ENCODE measurements at places on chromosomes 2 and 18.

GRCh38 chr2:203572316-203572715, 37.2 kb upstream of the RAPH1 start:
- DNase-seq = no peak

DNA sequence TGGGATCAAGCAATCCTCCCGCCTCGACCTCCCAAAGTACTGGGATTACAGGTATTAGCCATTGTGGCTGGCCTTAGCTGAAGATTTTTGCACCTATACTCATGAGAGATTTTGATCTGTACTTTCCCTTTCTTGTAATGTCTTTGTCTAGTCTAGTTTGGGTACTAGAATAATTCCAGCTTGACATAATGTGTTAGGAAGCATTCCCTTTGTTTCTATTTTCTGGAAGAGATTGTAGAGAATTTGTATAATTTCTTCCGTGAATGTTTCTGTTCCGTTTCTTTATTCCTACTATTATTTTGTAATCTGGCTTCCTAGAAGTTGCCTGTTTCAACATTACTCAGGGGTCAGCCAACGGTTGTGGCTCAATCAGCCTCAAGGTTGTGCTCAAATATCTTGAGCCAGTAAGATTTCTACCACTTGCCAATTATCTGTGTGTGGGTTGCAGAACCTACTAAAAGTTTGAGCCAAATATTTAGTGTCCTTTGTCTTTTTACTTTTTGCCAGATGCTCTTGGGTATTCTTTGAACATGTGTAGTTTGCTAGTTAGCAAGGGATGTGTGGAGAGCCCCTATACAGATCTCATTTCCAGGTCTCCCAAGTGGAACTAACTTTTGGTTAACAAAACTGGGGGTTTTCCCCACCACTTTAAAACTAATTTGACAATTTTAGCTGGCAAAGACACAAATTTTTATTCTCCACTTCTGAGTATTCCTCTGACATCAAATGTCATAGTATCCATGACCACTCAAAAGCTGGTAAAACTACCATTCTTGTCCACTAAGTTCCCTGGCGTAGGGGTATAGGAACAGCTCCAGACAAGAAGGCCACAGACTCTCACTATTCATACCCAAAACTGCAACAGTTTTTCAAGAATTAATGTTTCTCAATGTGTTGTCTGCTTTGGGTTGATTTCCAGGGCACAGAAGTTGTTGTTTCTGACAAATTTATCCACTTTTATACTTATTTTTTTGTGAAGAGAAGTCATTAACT, 42.8 kb upstream of the BAZ2B start:
- no peak for DNase-seq

- DNase-seq = no peak
These were observed 54.0 kb upstream of the NOSTRIN start for GRCh38 chr2:168748461-168748860.

- DNase-seq = no peak
These were observed 23.4 kb upstream of the TNS1 start for GRCh38 chr2:218026244-218026643.

DNA sequence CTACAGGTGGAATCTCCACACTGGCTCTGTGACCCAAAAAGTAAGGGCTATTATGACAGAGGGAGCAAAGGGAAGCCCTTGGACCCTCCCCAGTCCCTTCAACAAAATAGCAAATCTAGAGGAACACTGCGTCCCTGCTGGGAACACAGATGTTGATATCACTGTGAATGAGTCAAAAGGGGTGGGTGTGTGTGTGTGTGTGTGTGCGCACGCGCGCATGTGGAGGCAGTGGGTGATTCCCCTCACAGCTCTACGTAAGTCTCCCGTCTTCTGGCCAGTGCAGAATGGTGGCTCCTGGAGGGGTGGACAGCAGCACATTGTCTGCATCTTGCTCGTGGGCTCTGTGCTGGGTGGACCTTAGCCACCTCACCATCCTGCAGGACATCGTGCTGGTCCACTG, 7.8 kb upstream of the C2orf72 start:
- DNase-seq = no peak

GRCh38 chr2:218079943-218080913, 11.2 kb downstream of the RUFY4 start:
- no peak for DNase-seq

DNA sequence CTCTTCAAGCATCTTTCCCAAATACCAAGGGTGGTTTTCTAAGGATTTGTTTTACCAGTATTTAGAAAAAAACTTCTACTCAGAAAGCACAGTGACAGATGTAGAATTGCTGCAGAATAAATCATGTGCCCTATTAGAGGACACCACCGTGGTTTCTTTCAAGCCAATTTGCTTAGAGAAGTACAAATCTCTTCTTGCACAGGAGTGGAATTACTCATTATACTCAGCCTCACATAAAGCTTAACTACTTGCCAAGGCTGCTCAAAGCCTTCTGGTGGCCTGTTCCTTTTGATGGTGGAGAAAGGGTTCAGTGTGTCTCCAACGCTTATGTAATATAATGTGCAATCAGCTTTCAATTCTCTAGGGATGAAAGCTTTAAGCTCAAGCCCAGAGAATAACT, 66.5 kb upstream of the CTNNA2 start:
- DNase-seq = no peak

Measured in stimulated activated CD4-positive, alpha-beta T cell treated with anti-CD3 and anti-CD28 coated beads, TNF-alpha, amount 100 ng/mL, for 4 hours (primary cell).